ENCODE measurements at places on chromosomes 5 and 9.

GRCh38 chr5:164202338-164202737, 696.9 kb downstream of the MAT2B start:
- no peak for DNase-seq

DNA sequence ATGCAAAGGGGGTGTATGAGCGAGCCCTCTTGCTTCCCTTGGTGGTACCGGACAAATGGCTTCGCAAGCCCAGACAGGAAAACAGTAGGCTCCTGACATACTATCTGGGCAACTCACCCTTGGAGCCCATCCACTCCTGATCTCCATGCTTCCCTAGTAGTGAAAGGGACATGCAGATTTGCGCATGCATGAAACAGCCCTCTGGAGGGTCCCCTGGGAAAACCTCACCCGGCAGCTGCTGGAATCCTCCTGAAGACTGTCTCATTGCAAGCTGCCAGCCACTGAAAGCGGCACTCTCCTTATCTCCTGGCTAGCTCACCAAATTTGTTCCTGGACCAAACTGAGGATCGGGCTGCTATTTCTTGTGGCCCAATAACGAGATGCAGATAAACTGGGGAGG, 10.2 kb downstream of the ZNF169 start:
- DNase-seq: no peak

- no peak for DNase-seq
Measured at GRCh38 chr5:129135633-129136032, 41.1 kb downstream of the ISOC1 start.

- DNase-seq: no peak
Measured at GRCh38 chr9:6644346-6645104, 1.0 kb downstream of the GLDC start.

DNA sequence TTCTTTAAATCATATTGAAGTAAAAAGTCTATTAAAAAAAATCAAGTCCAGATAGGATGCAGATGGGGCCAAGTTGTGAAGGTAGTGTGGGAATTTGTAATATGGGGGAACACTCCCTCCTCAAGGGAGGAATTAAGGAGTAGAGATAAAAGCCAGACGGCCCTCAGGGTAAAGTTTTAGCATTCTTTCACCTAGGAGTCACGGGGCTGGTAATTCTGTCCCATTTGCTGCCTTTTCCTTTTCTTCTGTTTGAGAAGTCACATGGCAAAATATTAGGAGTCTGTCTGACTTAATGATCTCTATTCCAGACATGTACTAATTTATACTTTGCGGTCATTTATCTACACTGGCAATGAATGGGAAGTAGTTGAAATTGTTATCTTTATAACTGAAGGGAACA, 61.9 kb downstream of the SNX24 start:
- DNase-seq: no peak

- DNase-seq: no peak
Measured at GRCh38 chr5:34535944-34536623, 120.0 kb upstream of the RAI14 start.

DNA sequence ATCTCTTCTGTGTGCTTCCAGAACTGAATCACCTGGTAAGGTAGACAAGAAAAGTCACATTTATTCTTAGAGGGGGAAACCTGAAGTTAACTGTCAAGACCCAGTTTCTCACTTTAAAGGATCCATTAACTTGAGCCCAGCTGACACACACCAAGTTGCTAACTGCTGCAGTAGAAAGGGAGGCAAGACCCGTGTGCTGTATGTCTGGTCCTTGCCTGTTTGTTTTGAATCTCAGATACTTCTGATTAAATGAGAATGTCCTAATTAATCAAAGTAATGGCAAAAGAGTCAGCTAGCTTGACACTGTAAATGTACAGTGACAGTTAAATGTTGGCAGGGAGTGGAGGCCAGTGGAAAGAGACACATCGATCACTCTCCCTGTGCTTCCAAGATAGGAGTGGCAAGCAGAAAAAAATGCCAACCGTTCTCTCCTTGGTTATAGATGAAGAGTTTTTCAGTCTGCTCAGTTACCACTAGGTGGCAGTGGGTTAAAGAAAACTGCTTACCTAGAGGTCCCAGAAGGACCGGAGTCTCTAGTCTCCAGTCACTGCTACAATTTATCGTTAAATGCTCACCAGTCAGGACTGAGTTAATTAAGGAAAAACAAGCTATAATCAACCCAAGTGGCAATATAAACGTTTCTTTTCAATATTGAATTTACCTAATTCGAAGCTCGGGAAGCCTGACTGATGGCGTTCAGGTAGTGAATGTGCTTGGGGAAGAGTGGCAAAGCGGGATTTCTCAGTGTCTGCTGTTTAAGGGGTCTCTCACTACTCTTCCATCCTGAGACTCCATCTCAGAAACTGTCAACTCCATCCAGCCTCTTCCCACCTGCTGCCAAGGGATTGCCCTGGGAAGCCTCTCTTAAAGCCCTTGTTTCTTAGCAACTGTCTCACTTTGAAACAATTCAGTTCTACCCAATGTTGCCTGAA, 18.4 kb downstream of the LSM11 start:
- no peak for DNase-seq

GRCh38 chr5:124050120-124050770, 538.3 kb downstream of the CSNK1G3 start:
- no peak for DNase-seq

DNA sequence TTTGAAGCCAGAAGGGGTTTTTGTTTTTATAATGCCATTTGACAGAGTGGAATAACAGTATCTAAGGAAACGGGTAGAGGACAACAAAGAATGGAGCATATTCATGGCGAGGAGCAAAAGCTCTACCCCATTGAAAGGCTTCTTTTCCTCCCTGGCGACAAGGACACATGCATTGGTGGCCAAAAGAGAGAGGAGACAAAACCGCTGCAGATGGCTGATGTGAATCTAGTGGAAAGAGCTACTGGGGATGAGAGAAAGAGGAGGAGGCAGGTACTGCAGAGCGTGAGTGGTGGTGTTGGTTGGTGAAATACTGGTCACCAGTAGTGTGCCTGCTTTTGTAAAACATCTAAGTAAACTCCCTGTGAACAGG, 491 bp downstream of the APC start:
- DNase-seq: no peak

- DNase-seq: no peak
Measured at GRCh38 chr5:109857405-109858031, 167.8 kb downstream of the MAN2A1 start.

All from AG09319 (cell line).